Upper lobe of left lung (tissue), 6 donors: ENCODE measurements at places on chromosomes 4 and X.

GRCh38 chr4:156018383-156018782 lies 64.7 kb upstream of the CTSO start:
- no peak for DNase-seq

GRCh38 chr4:7607156-7607910 lies 172.6 kb upstream of the PSAPL1 start:
- no peak for DNase-seq

DNA sequence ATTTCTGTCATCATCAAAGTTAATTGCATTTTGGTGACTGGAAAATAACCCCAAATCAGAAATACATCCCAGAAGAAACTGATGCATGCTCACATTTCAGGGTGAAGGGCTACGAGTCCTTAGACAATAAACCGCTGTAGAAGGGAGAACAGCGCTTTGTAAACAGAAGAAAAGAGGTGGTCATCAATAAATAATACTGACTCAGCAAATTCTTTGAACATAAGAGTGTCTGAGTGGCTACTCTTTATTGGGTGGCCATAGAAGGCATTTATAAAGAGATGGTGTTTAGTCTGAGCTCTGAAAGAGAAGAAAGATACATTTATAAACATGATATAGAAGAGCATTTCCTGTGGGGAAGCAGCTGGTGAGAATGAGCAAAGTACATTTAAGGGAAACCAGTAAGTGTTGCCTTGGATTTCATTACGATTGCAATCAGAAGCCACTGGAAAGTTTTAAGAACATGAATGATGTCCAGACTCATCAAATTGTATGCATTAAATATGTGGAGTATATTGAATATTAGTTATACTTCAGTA lies 246.9 kb upstream of the GIMD1 start:
- DNase-seq = no peak

DNA sequence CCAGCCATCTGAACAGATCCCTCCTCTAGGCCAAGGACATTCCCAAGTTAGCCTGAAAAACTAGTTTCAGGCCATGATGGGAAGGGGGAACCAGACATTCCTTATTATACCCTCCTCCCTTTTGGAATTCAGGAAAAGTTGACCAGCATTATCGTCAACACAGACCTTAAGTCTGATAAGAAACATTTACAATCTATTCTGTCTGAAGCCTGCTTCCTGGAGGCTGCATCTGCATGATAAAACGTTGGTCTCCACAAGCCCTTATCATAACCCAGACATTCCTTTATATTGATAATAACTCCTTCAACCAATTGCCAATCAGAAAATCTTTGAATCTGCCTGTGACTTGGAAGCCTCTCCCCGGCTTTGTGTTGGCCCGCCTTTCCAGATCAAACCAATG lies 44.3 kb downstream of the EFHC2 start:
- no peak for DNase-seq

- no peak for DNase-seq
Observed at GRCh38 chr4:176363072-176363471, 43.3 kb downstream of the SPCS3 start.
